Skeletal muscle cell (primary cell): ENCODE measurements at places on chromosomes 13 and 19.

DNA sequence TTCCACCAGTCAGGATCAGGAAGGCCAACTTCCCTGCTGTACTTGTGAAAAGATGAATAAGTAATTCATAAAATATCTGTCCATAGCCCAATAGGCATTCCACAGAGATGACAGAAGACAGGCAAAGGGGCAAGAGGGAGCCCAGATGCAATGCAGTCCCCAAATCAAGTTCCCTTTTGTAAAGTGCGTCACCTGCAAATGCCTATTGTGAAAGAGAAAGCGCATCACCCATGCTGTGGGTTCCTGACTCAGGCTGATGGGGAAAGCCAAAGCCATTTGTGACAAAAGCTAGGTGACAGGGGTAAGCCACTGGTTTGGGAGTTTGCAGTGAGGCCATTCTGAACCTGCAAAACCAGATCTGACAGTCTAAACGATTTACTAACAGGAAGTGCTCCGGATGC, 157.5 kb upstream of the ZNF536 start:
- DNase-seq, result no peak

- peak; percentile 49 for DNase-seq
These were observed at the start of gene TFDP1 for GRCh38 chr13:113584205-113584869. Gene TFDP1 (plus strand): TSS chr13:113584753. CDS start chr13:113585838, 1,085 bp downstream.

- DNase-seq, result no peak
These were observed 56.5 kb downstream of the ARHGEF7 start for GRCh38 chr13:111171629-111172028.

DNA sequence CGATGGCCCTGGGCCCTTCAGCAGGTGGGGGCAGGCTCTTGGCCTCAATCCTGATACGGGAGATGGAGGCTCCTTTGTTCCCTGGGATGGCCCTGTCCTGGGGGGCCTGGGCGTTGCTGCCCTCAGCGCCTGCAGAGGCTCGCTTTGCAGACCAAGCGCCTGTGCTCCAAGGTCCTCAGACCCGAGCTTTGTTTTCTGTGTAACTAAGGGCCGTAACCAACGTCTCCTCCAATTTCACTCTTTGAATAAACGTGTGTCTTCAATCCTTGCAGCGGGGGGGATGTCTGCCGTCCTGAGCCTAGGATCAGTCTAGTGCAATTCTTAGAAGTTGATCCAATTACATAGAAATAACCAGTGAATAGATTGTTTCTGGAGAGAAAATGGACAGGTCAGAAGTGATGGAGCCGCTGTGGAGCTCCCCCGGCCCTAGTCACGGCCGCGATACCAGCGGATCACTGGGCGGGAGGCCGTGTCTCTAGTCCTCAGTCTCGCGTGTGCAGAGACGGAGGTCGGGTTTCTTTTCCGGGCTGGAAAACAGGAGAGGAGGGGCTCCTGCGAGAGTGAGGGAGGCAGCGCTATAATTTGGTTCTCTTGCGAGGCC, 5.3 kb downstream of the PTBP1 start:
- DNase-seq, result no peak

GRCh38 chr13:39108783-39109182, 70.5 kb downstream of the NHLRC3 start:
- no peak for DNase-seq

GRCh38 chr13:36981156-36981743, 17.9 kb downstream of the ALG5 start:
- no peak for DNase-seq

- peak; percentile 8 for DNase-seq
These were observed 12.3 kb upstream of the ZNF180 start for GRCh38 chr19:44512326-44513298.

GRCh38 chr19:35601971-35602370, 10.6 kb upstream of the HAUS5 start:
- DNase-seq, result no peak

GRCh38 chr19:18940769-18941627, at the start of gene HOMER3:
Gene HOMER3 (minus strand): TSS chr19:18941217. CDS start chr19:18938982, 2,235 bp downstream.
- DNase-seq, result no peak

DNA sequence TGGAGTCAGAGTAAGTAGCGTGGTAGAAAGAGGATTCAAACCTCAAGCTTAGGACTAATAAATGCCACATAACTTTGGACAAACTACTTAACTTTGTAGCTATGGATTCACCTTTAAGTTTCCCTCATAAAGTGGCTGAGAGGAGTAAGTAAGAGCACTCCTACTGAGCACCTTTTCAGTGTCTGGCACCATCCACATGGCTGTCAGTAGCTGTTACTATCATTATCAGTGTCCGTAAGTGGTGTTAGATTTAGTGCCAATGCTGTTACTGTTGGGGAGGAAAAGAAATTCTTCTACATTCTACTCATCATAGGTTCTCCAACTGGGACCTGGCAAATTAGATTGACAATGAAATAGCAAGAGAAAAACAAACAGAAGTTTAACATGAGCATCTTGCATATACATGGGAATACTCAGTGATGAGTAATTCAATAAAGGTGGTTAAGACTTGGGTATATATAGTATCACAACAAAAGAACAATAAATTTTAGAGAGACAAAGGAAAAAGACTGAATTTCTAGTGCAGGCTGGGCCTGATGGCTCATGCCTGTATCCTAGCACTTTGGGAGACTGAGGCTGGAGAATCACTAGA, 165.6 kb upstream of the NBEA start:
- no peak for DNase-seq

DNA sequence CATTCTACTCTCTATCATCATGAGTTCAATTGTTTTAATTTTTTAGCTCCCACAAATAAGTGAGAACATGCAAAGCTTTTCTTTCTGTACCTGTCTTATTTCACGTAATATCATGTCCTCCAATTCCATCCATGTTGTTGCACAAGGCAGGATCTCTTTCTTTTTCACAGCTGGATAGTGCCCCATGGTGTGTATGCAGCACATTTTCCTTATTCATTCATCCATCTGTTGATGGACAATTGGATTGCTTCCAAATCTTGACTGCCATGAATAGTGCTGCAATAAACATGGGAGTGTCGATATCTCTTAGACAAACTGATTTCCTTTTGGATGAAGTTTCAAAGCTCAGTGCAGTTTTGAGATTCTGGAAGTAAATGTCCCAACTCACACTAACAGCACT, 326.9 kb downstream of the FGF9 start:
- no peak for DNase-seq

DNA sequence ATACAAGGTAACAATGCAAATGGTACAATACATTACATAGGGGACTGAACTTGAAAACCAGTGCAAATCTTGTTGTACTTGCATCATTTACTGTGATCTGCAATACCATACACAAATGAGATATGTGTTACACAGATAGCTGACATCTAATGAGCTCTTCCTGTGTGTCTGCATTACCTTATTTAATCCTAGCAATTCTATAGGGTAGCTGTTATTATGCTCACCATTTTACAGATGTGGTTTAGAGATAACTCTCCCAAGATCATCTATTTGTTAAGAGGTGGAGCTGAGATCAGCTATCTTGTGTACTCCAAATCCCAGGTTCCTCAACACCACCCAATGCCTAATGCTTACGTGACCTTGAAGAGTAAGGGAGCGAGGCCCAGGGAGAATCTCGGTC, 21.4 kb upstream of the SERP2 start:
- DNase-seq, result no peak

GRCh38 chr19:47848823-47849473, 10.1 kb upstream of the TPRX2 start:
- no peak for DNase-seq

DNA sequence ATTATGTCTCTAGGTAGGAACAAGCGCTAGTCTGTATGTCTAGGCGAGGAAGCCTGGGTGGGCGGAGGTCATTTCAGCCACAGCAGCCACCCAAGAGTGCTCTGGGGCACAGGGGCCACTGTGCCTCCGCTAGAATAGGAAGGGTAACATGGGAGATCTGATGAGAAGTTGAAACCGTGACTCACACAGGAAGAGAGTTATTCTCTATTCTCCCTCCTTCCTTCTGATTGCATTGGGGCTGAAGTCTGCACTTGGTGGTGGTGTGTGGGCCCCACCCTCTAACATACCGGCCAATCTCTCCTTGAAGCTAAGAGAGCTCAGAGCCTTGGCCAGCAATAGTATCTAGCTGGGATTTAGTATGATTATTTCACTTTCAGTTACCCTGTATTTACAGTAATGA, 20.3 kb upstream of the GGACT start:
- no peak for DNase-seq

- DNase-seq, result no peak
These were observed 709.4 kb downstream of the PCDH17 start for GRCh38 chr13:58340895-58341294.

DNA sequence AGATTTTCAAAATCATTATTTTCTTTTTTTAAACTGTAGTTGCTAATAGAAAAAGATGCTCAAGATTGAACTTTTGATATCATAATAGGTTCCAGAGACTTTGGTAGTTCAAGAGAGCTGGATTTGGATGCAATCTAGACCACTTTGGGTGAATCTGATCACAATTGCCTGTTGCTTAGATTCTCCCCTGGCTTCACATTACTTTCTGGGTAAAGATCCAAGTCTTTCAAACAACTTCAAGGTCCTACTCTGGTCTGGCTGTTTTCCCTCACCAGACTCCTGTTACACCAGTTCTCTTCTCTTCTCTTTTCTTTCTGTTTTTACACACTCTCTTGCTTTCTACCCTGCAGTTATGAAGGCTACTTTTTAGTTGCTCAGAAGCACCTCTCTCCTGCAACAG, 7.4 kb upstream of the SPRY2 start:
- DNase-seq, result no peak

- DNase-seq, result no peak
These were observed 794.7 kb downstream of the EFNB2 start for GRCh38 chr13:105740739-105741138.

GRCh38 chr19:17081672-17082630, 6.4 kb downstream of the MYO9B start:
- no peak for DNase-seq

DNA sequence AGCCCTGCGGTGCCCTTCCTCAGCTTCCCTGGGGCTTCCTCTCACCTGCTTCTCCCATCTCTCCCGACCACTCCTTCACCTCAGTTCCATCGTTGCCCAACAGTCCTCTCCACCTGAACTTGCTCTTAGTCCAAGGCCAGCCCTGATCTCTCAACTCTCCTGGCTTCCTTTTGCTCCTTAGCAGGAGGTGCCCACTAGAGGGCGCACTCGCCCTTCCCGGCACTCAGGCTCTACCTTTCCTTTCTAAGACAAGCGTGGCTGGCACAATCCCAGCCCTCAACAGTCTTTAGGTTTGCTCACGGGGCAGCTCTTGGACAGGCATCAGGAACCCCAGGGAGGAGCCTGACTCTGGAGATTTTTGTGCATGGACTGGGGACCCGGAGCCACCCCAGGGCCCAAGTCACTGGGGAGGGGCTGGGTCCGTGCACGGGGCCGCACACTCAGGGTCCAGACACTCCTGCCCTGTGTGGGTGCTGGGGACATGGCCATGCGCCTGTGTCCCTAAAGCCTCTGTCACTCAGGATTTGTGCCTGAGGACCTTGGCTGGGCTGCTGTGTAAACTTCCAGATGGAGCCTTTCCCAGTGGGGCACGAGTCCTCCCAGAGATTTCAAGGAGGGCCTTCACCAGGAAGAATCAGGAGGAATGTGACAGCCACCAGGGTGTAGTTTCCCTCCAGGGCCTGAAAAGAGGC, 12.1 kb upstream of the CEACAM8 start:
- DNase-seq, result no peak

DNA sequence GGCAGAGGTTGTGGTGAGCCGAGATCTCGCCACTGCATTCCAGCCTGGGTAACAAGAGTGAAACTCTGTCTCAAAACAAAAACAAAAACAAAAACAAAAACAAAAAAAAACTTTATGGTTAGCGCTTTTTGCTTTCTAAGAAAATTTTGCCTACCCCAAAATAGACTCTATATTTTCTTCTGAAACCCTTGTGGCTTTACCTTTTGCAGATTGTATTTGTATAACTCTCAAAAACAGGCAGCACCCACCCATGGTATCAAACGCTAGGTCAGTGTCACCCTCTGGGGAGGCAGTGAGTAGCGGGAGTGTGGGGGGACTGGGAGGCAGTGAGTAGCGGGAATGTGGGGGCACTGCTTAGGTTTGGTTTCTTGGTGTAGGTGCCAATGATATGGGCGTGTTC, 7.5 kb upstream of the SLC39A3 start:
- DNase-seq, result no peak

DNA sequence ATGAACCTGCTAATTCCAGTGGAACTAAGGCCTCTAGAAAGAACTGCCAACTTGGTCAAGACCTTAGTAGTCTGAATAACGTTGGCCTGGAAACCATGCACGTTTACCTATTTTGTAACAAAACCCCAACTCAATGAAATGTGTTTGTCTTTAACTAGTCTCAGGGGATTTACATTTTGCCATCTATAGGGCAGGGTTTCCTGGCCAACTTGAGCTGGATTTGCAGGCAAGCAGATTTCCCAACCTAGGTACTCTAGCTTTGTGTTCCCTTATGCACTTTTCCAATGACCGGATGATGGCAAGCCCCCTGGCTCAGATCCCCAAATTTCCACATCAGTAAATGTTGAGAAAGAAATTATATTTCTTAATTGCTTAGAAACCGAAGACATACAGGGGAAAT, 114.5 kb downstream of the IRS2 start:
- no peak for DNase-seq

DNA sequence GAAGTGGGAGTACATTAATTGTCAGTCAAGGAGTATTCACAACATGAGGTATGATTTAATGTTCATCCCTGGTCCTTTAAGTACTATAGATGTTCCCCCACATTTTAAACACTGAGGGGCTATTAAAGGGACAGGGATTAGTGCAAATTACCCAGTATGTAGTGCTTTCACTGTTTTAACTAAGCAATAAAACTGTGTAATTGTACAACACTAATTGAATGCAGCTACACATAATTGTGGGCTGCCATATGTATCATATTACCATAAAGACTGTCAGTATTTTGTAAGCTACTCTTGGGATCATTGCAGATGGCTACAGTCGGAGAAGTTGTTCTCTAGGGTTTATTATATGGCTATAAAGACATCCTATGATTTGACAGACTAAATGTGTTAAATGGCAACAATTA, 316.6 kb downstream of the DCLK1 start:
- DNase-seq, result no peak

DNA sequence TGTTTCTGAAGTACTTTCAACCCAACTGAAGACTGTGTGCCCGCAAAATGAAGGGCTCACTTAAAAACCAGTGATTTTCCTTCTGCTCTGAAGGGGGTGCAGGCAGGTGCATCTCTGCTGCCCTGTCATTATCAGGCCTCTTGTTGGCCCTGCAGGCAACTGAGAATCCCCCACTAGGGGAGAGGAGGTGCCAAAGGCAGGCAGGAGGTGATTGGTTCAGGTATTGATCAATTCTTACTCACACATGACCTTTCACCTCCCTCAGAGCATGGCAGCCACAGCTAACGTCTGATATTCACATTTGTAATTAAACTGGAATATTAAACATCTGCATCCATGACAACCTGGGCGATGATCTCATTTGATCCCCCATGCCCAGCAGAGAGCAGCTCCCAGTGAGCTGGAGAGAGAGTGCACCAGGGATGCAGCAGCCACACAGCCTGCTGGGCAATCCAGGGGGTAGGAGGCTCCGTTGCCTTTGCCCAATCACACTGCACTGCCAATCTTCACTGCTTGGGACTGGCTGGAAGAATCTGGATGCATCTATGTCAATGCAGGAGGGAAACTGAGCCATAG, 267.9 kb upstream of the TSHZ3 start:
- DNase-seq, result no peak
